Dermis microvascular lymphatic vessel endothelial cell (primary cell): ENCODE measurements at places on chromosomes 12 and 14.

GRCh38 chr14:96515731-96516130, 13.5 kb downstream of the PAPOLA start:
- DNase-seq = no peak

DNA sequence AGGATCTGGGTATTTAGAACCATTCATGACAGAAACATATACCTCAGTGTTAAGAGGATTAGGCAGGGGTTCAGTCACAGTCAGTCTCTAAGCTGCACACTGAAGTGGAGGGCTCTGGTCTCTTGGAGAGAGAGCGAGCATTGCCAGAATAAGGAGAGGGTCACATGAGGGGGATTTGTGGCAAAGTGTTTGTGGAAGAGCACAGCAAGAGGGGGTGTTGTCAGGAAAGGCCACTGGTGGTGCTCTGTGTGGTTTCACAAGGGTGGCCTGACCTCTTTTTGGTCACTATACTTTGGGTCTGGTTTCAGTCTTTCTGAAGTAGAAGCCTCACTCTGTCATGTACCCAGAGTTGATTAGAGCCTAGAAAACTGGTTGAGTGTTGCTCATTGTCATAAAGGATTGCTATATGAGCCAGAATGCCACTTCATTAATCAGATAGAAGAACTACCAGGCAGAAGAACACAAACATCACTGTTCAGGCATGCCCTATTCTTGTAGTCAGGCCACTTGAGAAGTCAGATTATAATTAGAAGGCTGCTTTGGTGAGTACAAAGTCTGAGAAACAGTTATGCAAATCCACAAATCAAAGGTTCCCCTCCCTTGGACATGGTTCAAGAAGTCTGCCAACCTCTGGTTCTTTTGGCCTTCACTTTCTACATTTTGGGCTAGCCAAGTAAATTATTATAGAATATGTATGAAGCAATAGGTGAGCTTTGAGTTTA, 8.4 kb downstream of the TMEM19 start:
- DNase-seq = no peak

DNA sequence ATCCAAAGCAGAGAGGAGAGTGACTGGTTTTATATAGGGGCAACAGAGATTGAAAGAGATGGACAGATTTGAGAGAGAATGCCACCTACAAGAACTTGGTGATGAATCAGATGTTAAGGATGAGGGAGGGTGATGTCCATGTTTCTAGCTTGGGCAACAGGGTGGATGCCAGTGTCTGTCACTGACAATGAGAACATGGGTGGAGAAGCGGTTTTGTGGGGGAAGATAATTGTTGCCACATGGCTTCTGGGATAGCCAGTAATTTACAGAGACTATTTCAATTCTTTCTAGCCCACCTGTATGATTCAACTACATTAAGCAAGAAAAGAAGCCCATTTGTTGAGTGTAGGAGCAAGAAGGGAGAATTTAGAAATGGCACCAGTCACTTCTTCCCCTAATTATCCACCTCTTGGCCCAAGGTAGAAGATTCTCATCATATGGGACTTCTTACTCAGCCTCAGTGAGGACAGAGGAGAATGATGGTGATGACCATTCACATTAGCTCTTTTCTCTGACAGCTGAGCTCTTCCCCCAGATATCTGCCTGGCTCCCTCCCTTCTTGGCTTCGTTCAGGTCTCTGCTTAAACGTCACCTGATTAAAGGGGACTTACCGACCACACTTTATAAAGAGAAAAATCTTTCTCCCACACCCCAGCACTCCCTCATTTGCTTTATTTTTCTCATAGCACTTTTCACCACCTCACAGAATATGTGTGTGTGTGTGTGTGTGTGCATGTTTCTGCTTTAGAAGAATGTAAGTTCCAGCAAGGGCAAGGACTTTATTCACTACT, 117.8 kb downstream of the DUSP6 start:
- DNase-seq = no peak

DNA sequence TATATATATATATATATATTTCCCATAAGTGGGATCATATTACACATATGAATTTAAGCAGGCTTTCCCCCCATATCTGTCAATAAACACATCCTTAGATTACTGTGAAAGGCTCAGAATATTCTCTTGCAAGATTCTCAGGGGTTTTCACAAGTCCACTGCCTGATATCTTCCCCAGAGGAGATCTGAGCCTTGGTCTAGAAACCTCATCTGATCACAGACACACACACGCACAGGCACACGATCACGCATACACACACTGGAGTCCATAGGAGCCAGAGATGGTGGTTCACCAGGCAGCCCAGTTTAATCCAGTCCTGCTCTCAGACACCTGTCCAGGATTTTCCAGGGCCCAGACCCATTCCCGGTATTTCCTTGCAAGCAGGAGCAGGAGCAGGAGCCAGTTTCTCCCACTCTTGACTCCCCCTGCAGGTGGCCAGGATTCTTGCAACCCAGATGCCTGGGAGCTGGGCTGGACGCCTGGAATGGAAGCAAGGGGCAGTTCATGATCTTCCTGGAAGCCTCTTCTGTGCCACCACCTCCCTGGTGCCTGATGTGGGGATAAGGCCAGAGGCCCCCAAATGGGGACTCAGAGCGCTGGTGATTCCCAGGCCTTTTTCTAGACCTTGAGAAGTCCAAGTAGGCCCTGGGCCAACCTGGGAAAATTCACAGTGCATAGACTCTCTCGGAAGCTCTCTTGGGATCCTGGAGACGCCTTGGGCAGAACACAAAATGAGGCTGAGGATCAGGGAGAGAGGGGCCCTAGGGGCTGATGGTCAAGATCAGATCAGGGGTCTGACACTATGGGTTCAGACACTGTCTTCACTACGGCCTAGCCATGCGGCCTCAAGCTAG, 16.5 kb upstream of the KRT78 start:
- peak; percentile 25 for DNase-seq

- no peak for DNase-seq
These were observed 114.3 kb upstream of the CAND1 start for GRCh38 chr12:67154901-67155300.

- DNase-seq = no peak
These were observed 35.1 kb downstream of the ST8SIA1 start for GRCh38 chr12:22299294-22299912.

DNA sequence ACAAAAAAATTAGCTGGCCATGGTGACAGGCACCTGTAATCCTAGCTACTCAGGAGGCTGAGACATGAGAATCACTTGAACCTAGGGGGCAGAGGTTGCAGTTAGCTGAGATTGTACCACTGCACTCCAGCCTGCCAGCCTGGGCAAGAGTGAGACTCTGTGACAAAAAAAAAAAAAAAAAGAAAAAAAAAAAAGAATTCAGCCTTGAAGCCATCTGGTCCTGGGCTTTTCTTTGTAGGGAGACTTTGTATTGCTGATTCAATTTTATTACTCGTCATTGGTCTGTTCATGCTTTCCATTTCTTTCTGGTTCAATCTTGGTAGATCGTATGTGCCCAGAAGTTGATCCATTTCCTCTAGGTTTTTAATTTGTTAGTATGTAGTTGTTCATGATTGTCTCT, 243.1 kb downstream of the RAD51B start:
- no peak for DNase-seq

DNA sequence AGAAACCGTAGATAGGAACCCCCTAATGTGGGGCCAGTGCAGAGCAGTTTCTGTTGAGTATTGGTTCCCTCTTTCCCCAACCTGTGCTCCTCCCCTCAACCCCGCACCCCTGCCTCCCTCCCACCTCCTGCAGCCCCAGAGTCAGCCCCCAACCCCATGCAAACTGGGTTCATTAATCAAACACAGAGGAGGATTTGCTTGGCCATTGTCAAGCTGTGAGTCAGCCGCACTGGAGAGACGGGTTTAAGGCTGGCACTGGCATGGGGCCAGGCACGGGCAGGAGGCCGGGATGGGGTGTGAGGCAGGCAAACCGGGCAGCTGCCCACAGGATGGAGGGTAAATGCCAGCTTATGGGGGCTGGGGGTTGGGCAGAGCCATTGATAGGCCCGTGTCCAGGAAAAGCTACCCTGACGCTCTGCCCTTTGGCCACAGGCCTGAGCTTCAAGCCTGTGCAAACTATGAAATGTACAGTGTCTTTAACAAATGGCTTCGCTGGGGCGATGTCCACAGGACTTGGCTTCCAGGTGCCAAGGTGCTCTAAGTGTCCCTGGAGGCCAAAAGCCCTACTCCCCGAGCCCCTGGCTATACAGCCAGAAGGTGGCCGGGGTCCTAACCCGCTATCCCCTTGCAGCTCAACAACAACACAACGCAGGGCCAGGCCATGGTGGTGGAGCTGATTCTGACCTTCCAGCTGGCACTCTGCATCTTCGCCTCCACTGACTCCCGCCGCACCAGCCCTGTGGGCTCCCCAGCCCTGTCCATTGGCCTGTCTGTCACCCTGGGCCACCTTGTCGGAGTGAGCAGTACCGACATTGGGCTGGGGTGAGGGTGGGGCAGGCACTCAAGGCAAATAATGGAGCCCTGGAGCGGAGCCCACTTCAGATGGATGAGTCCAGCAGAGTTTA, 1.4 kb downstream of the AQP5 start:
- DNase-seq = no peak

DNA sequence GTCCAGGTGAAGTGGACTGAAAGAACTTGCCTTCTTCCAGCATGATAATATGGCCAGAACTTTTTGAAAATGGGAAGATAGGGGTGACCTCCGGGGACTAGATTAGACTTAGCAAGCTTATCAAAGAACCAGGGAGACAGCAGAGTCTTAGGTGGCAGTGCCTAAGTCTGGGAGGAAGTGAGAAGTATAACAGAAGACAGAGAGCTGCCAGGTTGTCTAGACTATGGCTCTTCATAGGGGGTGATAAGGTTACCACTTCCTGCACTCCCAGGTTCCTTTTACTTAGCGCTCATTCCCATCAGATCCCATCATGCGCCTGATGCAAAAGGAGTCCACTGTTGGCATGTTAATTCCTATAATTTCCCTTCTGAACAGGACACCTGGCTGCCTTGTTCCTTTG, 69.9 kb downstream of the PLXNC1 start:
- DNase-seq = no peak

- no peak for DNase-seq
These were observed 31.7 kb downstream of the GALNT4 start for GRCh38 chr12:89492883-89493282.

GRCh38 chr14:75032939-75033338, 18.3 kb downstream of the MLH3 start:
- DNase-seq = no peak

- no peak for DNase-seq
These were observed 155.6 kb downstream of the PAX9 start for GRCh38 chr14:36817071-36817930.

- no peak for DNase-seq
These were observed 2.9 kb upstream of the PDE1B start for GRCh38 chr12:54546511-54546910.

GRCh38 chr14:63725786-63726460, 1.9 kb downstream of the SGPP1 start:
- DNase-seq = no peak

GRCh38 chr14:65486863-65487262, 74.3 kb downstream of the FUT8 start:
- no peak for DNase-seq

GRCh38 chr14:100581228-100582145, 5.7 kb downstream of the BEGAIN start:
- no peak for DNase-seq

DNA sequence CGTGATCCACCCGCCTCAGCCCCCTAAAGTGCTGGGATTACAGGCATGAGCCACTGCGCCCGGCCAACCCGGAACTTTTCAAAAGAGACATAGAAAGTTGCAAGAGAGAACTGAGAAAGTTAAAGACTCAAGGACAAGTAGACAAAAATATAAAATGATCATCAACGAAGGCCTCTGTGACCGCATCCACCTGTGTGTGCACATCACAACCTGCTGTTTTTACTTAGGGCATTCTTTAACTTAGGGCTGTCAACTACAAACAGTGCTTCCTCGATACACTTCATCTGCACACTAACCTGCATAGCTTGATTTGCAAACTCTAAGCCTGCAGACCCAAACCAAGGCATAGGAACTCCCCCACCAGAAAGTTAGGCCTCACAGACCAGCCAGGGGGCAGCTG, 14.8 kb downstream of the P2RX2 start:
- no peak for DNase-seq

GRCh38 chr14:92473261-92473968, 40.2 kb upstream of the RIN3 start:
- DNase-seq = no peak

GRCh38 chr12:124837958-124838803, 25.5 kb downstream of the SCARB1 start:
- DNase-seq = peak; percentile 92

- no peak for DNase-seq
These were observed 33.4 kb upstream of the SMOC1 start for GRCh38 chr14:69845787-69846186.
